ENCODE measurements at places on chromosomes 3 and 15.
A peak's percentile ranks its signal among the peaks of the same experiment; 100 is the strongest.

DNA sequence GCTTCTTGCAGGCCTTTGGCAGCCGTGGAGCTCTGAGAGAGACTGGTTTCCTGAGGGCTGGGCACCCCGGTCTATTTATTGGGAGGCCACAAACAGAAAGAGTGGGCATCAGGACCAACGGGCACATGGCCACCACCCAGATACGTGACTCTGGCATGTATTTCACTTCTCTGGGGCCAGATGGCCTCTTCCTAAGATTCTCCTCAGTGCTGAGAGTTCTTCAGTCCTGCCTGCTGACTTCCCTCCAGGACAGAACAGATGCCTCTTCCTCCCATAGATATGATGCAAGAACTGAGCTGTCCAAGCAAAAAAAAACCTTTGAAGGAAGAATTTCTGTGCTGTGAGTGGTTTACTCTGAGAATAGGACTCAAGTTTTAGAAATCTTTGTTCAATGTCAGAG lies 107.7 kb downstream of the IGF2BP2 start:
- no peak for DNase-seq

DNA sequence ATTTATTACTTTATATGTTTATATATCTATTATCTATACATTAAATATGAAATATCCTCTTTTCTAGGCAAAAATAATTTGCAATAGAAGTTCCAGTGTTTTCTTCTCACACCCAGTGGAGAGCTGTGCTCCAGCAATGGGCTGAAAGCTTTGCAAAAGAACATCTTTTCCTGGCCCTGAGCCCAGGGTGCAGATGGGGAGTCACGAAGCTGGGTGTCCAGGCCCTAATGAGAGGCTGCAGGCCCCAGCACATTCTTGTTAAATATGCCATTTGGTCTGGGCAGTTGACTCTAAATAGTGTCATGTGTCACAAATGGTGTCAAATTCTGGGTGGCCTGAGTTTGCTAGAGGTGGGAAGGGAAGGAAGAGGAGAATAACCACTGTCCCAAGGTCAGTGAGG lies 5.7 kb downstream of the NTRK3 start:
- DNase-seq: peak; percentile 41

- no peak for DNase-seq
Observed at GRCh38 chr3:64539451-64540196, 148.2 kb downstream of the ADAMTS9 start.

- DNase-seq: no peak
Observed at GRCh38 chr3:120470870-120471269, 20.1 kb upstream of the FSTL1 start.

- no peak for DNase-seq
Observed at GRCh38 chr3:140568842-140569520, 108.9 kb upstream of the TRIM42 start.

- DNase-seq: peak; percentile 10
Observed at GRCh38 chr3:109985943-109986555, 648.7 kb upstream of the DPPA4 start.

- DNase-seq: no peak
Observed at GRCh38 chr3:96169111-96169766, 645.2 kb upstream of the EPHA6 start.

DNA sequence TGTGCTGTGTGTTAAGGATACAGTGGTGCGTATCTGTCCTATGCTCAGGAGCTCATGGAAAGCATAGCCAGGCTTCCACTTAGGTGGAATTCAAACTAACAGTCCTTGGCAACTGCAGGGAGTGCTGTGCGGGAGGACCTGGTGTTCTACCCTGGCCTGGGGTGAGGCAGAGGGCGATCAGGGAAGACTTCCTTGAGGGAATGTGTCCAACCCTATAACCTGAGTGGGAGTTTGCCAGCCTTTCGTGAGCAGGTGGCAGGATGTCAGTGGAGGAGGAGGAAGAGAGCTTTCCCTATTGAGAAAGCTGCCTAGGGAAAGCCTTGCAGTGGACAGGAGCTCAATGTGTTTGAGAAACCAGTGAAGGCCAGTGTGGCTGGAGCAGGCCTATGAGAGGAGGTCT lies 271.1 kb upstream of the C2CD4B start:
- DNase-seq: no peak

- DNase-seq: no peak
Observed at GRCh38 chr3:99714575-99714974, 76.2 kb downstream of the COL8A1 start.

GRCh38 chr3:193701953-193702635 lies 109.1 kb downstream of the OPA1 start:
- DNase-seq: no peak

DNA sequence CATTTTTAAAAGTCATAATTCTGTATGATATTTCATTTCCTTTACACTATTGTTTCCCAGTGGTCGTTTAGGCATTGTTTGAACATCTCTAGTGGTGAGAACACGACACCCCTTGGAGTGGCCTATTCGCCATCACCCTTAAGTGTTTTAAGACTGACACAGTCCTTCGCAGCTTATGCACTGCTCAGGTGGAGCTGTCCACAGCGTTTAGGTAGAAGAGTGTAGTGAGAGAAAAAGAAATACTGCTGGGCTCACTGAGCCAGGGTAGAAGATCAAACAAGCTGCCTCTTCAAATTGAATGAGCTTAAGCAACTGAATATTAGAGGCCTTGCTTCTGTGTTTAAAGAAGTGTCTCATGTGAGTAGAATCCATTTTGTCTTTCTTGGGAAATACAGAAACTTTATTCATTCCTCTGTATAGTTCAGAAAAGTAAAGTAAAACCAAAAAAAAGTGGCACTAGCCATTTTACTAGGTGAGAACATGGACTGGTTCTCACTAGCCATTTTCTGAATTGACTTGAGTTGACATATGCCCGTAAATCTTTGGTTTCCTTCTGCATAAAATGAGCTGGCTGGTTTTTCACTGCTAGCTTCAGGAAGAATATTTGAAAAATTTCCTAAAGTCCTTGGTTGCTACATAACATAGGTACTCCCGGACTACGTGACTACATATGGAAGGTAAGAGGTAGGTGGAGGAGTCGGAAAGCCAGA lies 155.9 kb downstream of the P3H2 start:
- no peak for DNase-seq

DNA sequence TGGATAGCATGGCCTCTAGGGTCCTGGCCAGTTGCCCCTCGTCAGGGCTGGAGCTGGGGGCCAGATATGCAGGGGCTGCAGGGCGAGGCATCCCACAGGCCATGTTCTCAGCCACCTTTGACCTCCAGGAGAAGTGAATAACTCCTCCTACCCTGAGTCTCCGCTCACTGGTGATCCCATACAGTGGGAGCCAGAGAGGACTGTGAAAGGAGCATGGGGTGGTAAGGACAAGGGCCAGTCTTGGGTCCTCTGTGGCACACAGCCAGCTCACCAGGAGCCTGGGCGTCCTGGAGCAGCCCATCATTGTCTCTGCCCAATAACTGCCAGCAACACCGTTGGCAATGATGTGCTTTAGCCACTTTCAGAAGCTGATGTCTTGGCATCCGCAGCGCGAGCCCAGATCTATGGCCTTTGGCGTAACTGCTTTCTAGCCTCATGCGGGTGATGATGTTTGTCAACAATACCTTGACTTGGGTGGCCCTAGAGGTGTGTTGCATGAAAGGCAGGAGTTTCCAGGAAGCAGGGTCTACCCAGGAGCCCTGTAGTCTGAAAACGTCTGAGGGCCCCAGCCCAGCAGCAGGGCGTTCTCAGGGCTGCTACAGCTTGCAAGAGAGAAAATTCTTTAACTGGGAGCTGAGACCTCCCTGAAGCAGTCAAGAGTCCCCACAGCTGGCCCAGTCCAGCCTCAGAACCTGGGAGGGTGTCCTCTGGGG lies 61.1 kb upstream of the IQSEC1 start:
- DNase-seq: no peak

- DNase-seq: peak; percentile 67
Observed at GRCh38 chr3:139534992-139535879, 4.3 kb downstream of the RBP1 start.

GRCh38 chr3:8709801-8710507 lies 23.6 kb upstream of the CAV3 start:
- DNase-seq: no peak

GRCh38 chr15:97386940-97387339 lies 573.6 kb upstream of the ARRDC4 start:
- DNase-seq: no peak

GRCh38 chr3:119530456-119530855 lies 29.0 kb downstream of the CD80 start:
- no peak for DNase-seq

- DNase-seq: no peak
Observed at GRCh38 chr15:99387421-99388168, 136.3 kb downstream of the LRRC28 start.

- DNase-seq: no peak
Observed at GRCh38 chr3:69737392-69737791, 1.9 kb upstream of the MITF start.

DNA sequence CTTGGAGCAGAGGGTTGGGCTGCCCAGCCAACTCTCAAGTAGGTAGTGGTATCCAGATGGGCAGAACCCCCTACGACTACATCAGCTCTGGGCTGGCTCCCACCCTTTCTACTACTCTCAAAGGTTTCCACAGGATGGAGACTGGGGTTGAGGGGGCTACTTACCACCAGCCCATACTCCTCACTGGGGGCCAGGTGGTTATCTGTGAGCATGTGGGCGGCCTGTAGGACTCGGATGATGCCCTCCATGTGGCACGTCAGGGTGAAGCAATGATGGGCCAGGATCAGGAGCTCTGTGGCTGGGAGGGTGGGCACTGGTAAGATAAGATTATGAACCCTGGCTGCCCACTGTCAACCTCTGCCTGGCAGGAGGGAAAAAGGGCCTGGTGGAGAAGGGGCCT lies 33.4 kb downstream of the EIF3J start:
- DNase-seq: no peak

- peak; percentile 65 for DNase-seq
Observed at GRCh38 chr3:170222647-170223541, 670 bp downstream of the PRKCI start.

- DNase-seq: no peak
Observed at GRCh38 chr15:89753855-89754254, 2.8 kb upstream of the MESP1 start.

- no peak for DNase-seq
Observed at GRCh38 chr15:93176065-93176464, 87.1 kb upstream of the RGMA start.

DNA sequence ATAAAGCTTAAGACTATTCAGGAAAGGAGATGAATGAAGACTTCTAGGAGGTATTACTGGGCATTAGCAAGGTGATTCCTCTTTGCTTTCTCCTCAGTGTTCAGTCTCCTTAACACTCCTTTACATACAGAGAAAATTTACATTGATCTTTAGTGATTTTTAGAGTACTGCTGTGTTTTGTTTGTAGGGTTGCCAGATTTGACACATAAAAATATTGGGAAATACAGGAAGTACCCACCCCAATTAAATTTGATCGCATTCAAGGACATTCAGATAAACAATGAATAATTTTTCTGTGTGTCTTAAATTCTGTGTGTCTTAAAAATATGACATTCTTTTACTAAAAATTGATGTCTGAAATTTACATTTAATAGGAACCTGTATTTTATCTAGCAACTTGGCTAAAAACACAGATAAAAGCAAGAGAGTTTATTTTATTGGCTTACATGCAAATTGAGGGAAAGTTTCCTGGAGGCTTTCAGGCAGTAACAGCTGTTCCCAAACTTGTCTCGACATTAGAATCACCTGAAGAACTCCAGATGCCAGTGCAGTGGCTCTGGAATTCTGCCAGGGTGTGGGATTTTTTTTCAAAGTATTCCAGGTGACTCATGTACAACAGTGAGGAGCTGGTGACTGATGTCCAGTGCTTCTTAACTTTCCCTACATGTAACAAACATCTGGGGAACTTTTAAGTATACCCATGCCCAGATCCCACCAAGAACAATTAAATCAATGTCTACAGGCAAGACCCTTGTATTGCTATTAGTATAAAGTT lies 23.4 kb upstream of the PLOD2 start:
- DNase-seq: no peak

DNA sequence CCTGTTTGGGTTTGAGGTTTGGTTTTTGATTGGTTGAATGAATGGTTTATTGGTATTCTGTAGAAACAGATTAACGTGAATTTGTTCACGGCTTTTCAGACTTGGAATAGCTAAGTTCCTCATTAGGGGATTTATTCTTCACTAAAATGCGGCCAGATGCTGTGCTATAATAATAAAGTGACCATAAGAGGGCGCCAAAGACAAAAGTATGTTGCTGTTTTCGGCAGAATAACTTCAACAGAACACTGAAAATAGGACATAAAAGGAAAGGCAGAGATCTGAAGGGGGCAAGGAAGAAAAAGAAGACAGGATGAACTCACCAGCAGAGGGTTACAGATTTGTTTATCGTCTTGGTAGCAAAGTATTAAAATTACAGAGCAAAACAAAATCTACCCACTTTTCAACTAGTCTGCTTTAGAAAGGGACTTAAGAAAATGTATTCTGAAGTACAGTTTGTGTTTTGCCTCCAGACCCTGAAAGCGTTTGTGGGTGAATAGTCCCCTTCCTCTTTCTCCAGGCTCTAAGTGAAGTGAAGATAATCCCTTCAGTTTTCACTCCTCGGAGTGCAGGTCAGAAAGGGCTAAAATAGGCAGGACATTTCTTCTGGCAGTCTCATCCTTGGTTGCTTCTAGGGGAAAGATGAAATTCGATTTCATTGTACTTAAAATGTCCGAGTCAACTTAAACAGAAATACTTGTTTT lies 147.6 kb downstream of the IL20RB start:
- peak; percentile 83 for DNase-seq

GRCh38 chr3:186882150-186882524 lies 39.6 kb downstream of the ADIPOQ start:
- no peak for DNase-seq

- no peak for DNase-seq
Observed at GRCh38 chr3:146832857-146833458, 227.8 kb upstream of the PLSCR5 start.

- no peak for DNase-seq
Observed at GRCh38 chr3:128492671-128493569, at the start of gene GATA2. GATA2 (minus strand) TSS chr3:128493201; CDS start chr3:128487031, 6,170 bp downstream.

GRCh38 chr3:97552186-97552585 lies 212.4 kb upstream of the ARL6 start:
- no peak for DNase-seq

Measured in mesendoderm (in vitro differentiated cells).